Activated T-cell treated with anti-CD3 and anti-CD28 coated beads, Interleukin-2, amount 50 U/mL, for 24 hours (primary cell): ENCODE measurements at places on chromosomes 1 and 21.

DNA sequence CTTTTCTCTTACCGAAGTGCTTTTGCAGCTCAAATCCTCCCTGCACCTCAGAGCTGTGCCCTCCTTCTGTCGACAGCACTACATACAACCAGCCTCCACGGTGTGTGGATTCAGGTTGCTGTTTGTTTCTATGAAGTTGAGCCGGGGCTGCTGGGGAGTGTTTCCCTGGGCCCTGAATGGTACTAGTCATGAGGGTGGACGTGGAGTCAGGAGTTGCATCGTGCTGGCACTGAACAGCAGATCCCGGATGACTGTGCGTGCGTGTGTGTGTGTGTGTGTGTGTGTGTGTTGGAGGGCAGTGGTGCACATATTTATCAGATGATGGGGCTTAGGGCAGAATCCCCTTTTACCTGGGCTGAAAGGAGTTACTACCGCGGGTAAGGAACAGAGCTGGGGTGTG is 47.0 kb downstream of the ACTL8 start:
- DNase-seq: no peak

DNA sequence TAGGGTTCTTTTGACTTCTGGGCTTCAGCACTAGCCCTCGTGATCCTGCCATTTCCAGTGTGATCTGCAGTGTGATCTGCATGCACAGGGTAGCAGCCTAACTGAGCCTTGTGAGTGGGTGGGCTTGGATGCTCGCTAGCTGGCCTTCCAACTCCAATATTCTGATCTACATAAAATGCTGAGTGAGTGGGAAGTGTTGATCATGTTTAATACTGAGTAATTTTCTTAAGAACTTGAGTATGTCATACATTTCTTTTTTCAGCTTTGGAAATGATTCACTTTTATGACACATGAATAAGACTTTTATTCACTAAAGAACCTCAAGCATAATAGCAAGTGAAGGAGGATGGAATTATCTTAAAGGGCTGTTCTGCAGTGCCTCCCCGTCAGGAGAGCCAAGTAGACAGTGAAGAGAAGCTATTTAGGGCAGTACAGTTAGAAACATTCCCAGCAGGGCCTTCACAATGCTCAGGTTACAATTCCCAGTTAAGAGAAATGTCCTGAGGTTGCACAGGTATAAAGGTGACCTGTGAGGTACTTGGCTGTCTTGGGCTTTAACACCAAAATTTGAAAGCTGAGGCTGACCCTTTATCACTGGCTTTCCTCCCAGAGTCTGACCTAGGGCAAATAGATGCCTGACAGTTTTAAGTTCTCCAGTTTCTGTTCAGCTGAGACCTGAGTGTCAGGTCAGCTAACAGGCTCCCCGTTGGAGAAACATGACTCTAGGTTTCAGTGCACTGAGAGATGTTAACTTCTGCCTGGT is 29.1 kb upstream of the LRRC8C start:
- peak; percentile 77 for DNase-seq

DNA sequence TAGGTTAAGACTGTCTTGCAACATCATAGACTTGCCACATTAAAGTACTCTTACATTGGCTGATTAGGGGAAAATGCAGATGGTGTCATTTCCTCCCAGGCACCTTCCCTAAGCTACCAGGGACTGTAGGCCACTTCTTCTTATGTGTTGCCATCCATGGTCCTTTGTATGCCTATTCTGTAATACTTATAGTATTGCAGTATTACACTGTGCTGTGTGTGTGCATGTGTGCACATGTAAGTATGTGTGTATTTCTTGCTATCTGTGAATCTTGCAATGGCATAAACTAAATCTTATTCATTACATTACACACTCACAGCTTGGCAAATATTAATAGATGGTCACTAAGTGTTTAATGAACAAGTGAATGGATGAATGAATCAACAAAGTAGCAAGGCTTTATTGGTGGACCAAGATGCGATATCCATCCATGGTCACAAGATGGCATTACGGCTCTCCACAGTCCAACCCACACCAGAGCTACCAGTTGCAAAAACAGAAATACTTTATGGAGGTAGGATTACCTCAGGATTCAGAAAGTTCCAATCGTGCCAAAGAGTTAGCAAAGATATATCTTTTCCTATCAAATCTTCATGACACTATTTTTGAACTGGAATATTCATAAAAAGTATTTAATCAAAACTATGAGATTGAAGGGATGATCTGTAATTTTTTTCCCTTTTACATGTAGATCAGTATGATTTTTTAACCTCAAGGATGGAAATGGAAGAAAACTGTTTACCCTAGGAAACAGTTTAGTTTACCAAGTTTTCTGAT is 160.2 kb downstream of the DENND1B start:
- DNase-seq: peak; percentile 29

GRCh38 chr1:21586846-21587601 is 77.8 kb downstream of the ALPL start:
- no peak for DNase-seq

DNA sequence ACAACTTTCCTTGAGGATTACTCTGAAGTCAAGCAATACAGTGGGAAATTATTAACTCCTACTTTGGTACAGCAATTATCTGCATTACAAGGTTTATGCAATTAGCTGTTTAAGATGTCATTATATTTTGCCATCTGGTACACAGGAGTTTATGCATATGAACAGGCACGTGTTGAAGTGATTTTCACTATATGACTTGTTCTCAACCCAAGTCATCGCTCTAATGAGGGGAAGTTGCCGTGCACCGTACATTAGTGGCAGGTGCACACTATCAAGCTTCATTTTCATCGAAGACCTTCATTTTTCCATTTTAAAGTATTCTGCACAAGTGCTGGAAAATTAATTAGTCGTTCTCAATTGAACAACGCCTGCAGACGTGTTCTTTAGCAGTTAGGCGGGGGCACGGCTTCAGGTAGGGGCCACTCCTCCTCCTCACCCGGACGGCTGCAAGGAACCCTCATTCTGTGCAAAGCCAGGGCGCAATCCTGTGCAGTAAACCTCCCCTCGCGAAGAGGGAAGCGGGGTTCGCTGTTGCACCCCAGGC is 39.8 kb upstream of the NFIA start:
- no peak for DNase-seq

DNA sequence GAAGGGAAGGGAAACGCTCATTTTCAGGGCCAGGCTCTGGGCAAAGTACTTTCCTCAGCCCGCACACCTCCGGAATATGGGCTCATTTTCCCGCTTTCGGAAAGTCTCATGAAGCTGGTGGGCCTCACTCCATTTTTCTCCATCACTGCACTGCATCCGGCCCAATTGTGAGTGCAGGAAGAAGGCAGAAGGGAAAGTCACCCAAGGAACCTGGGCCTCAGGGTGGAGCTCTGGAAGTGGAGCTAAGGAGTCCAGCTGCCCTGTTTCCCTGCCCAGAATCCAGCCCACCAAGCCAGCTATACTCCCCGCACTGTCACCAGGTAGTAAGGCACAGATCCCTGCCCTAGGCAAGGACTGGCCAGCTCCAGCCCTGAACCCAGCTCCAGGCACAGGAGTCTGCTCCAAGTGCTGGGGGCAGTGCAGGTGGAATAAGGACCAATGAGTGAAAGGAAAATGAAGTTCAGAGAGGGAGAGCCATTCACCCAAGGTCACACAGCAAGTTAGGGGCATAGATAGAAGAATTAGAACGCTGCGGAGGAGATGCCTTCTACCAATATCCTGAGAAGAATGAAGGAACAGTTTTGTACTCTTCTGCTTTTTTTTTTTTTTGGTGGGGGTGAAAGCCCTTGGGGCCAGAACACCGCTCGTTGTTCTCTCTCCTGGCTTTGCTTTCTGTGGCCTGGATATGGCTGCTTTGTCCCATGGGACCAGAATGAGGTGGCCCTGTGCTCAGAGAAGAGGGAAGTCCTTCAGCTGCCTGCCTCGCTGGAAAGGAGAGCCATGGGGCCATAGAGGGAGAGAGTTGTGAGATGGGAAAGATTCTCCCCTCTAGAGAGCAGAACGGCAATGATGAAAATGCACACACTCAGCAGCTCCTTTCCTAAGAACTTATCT is 10.0 kb downstream of the LRP8 start:
- no peak for DNase-seq

GRCh38 chr1:192797891-192798290 is 10.9 kb upstream of the RGS2 start:
- no peak for DNase-seq

DNA sequence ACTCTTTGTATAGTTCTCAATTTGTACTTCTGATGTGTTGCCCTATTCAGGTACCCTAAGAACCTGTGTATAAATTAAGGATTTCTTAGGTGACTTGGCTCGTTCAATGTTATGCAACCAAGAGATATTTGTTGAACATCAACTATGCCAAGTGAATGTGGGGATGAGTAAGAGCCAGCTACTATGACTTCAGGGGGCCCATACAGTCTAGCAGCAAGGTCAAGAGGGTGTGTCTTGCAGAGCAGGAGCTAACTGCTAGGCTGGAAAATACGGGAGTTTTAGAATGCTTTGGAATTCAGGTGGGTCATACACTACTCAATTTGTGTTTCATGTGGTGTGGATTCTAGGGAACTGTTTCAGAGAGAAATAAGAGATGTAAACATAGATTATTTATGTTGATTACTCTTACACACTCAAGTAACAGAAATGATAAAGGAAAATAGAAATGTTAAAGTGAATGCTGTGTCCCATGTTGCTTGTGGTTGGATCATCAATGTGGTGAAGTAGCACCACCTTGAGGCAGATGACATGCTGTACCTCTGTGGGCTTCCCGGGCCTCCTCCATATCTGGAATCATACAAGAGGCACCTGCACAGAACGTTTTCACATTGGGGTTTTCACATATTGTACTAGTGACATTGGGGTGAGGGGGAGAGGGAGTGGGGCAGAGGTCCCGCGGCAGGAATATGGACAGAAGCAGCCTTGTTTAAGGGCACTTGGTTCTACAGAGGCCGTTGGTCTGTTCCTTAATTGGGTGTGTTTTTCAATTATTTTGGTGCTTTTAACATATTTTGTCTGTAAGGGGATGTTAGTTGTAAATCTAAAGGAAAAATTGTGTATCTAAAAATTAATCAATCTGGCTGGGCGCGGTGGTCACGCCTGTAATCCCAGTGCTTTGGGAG is 12.4 kb downstream of the ARPC5 start:
- peak; percentile 37 for DNase-seq

- no peak for DNase-seq
Observed at GRCh38 chr1:177246710-177247580, 76.2 kb downstream of the BRINP2 start.

GRCh38 chr1:232969799-232970198 is 19.4 kb downstream of the NTPCR start:
- no peak for DNase-seq

- DNase-seq: peak; percentile 82
Observed at GRCh38 chr1:167629681-167630567, at the start of gene RCSD1. Gene RCSD1 (plus strand): TSS chr1:167630232. CDS start chr1:167630424, 192 bp downstream.

DNA sequence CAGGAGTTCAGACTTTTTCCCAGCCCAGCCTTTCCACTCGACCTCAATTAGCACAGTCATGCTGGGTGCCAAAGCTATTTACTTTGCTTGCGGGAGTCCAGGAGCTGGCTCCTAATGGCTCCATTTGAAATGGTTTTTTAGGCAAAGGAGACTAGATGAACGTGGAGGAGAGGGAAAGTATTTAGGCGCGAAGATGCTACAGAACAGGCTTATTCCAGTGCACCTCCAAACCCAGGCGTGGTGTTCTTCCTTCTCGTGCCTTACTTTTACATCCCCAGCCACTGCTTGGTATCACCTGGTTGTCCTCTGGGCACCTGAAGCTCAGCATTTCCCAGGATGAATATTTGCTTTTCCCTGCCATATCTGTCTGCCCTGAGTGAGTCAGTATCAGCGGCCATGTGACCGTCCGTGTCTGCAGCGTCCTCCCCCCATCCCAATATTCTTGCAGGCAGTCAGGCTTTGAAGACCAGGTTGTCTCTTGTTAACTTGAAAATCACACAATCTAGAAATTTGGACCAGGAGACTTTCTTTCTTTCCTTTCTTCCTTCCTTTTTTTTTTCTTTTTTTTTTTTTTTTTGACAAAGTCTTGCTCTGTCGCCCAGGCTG is 198.5 kb downstream of the DYRK1A start:
- no peak for DNase-seq

- no peak for DNase-seq
Observed at GRCh38 chr1:75855010-75855409, 58.3 kb downstream of the MSH4 start.

DNA sequence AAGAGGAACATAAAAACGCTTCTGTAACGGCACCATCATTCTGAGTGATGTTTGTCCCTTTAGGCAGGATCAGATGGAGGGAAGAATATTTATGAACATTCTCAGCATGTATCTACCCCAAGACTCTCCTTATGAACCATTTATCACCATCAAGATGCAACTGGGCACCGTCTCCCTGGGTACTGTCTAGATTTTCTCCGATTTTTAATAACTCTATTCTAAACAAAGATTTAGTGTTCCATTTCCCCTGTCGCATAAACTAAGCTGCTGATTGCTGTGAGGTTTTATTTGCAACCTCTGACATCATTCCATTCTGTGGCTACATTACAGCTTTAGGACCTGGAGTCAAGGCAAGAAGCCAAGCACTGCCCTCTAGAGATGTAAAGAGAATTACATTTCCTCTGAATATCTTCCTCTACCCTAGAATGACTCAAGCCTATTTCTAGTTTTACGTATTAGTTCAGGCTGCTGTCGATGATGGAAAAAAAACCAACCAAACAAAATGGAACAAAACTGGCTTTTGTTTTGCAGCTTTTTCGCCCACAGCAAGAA is 130.1 kb upstream of the MAP1LC3C start:
- no peak for DNase-seq

- no peak for DNase-seq
Observed at GRCh38 chr1:31507221-31507620, 69.1 kb upstream of the TINAGL1 start.

DNA sequence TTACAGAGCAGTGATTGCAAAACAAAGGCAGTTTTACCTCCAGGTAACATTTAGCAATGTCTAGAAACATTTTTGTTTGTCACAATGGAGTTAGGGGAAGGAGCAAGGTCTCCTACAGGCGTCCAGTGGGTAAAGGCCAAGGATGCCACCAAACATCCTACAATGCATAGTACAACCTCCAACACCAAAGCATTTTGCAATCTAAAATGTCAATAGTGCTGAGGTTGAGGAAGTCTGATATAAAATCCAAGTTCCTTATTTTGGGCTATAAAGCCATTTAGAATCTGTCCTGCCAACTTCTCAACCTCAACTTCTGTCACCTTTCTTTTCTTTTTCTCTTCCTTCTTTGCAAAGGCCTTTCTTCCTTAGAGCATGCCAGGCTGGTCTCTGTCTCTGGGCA is 111.2 kb downstream of the FASLG start:
- DNase-seq: no peak

DNA sequence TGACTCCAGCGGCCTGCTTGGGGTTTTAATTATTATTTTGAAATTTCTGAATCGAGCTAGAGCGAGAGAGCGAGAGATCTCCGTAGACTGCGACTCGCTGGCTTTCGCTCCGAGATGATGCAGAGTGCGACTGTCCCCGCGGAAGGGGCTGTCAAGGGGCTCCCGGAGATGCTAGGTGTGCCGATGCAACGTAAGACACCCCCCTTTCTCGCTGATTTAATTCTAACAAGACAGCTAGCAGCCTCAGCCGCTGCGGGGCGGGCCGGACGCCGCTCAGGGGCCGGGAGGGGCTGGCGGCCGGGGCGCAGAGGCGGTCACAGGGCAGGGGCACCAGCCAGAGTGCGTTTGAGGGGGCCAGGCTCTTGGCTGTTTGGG is 339 bp downstream of the LHX4 start:
- DNase-seq: peak; percentile 56
